ENCODE measurements at places on chromosomes 3 and 15. TPM values are rescaled to one million over a fixed set of nuclear protein-coding genes. Genes with fewer than 3 reads are reported as not detected.

ZSCAN29 gene
- total RNA-seq = 25.3 TPM

ENTPD3 gene
- total RNA-seq = not detected

SYNPR gene
- total RNA-seq = not detected

FANCD2OS gene
- total RNA-seq = not detected

ATR gene
- total RNA-seq = 38.3 TPM

ZNF774 gene
- 0.50 TPM for total RNA-seq

RPL32 gene
- 2,528 TPM for total RNA-seq

TTC21A gene
- 1.1 TPM for total RNA-seq

DNA sequence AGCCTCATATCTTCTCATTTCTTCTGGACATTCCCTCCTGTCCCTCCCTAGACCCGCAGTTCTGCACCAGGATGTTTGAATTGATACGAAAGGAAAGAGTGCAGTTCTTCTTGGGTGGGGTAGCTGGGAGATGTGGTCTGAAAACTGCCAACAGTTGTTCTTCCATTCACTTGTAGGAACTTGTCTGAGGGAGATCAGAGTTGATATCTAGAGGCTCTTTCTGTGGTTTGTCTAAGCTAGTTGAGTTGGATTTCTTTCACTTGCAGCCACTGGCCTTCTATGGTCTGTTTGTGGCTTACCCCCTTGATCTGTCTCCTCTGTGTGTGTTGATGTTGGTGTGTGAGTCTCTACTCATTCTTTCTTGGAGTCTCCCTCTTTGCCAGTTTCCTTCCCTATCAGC is 42.5 kb upstream of the PIK3CB start:
- no peaks in the 10 kb centered on the region for H3K36me3 ChIP-seq
- H3K27me3 ChIP-seq = no peaks in the 10 kb centered on the region
- no peaks in the 10 kb centered on the region for H3K4me1 ChIP-seq
- H3K4me3 ChIP-seq = no peak overlapping the region
- H3K27ac ChIP-seq = peak overlapping the region; percentile 78

DNA sequence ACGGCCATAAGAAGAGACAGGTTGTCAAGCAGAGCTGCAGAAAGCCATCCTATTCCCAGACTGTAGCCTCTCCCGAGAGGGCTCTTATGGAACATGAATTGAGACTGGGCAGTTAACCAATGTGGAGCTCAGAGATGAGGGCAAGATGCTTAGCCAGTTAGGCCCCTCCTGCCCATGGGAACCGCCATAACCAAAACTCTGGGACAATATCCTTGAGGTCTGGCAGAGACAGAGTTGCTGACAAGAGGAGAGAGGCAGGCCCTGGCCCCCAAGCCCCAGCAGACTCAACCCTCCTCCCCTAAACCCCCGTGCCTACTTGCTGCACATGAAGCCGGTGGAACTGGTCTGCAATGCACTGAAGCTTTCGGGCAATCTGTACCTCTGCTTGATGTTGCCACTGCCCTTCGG is 4.8 kb downstream of the BMF start:
- no peak overlapping the region for H3K4me3 ChIP-seq
- no peaks in the 10 kb centered on the region for H3K27me3 ChIP-seq
- H3K36me3 ChIP-seq = no peaks in the 10 kb centered on the region
- no peak overlapping the region for H3K27ac ChIP-seq
- DNase-seq = no peak

DNA sequence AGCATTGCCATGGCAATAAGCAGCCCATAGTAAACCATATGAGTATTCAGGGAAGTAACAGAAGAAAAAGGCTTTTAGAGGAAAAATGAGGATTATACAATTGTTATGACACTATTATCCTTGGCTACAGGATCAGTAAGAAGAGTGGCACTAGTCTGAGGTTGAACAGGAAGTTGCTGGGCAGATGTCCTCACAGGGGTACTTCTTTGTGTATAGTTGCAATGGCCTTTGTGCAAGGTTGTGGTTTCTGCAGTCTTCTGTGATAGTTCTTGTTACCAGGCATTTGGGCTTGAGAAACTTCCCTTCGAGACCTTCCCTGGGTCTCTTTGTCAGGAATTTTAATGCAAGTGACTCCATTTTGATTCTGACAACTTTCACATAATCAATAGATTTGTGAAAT is 100.6 kb upstream of the ATP11B start:
- no peak overlapping the region for H3K4me3 ChIP-seq
- no peak overlapping the region for H3K27ac ChIP-seq
- H3K4me1 ChIP-seq = no peaks in the 10 kb centered on the region
- no peak for DNase-seq
- no peaks in the 10 kb centered on the region for H3K36me3 ChIP-seq

DNA sequence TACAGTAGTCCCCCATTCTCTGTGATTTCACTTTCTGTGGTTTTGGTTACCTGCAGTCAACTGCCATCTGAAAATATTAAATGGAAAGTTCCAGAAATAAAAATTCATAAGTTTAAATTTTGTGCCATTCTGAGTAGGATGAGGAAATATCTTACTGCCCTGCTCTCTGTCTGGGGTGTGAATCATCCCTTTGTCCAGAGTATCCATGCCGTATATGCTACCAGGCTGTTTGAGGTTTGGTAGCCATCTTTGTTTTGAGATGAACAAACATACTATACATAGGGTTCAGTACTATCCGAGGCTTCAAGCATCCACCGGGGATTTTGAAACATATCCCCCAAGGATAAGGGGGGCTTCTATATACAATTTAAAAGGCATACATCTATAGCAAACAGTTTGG is 16.3 kb upstream of the FEM1B start:
- no peak for DNase-seq
- H3K27me3 ChIP-seq = peaks cover 8% of the 10 kb centered on the region
- H3K4me1 ChIP-seq = no peaks in the 10 kb centered on the region
- H3K36me3 ChIP-seq = no peaks in the 10 kb centered on the region

DNA sequence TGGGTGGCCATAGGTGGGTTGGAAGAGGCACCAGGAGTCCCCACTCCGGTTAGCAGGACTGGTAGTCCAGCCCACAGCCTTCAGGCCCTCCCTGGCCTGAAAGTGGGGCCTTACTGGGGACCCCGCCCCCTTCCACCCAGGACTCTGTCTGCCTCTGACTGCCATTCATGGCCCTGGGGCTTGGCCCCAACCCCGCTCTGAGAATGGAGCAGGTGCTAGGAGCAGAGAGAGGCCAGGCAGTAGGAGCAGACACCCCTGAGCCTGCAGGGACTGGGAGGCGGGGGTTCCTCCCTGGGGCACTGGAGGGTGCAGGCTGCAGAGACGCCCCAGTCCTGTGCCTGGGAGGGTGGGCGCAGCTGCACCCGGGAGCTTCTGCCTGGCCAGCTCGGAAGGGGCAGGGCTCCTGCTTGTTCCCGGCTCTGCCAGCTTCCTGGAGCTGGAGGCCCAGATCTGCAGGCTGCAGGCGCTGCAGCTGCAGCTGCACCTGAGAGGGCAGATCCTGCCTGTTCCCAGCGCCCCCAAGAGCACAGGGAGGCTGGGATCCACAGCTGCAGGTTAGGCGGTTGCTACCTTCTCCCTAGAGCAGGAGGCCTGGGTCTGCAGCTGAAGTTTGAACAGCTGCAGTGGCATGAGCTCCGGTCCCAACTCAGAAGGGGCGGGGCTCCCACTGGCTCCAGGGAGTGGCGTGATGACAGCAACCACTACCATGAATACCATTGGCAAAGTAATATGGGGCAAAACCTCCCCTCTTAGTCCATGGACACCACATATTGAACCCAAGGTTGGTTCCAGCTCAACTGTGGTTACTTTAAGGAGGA is 194.7 kb downstream of the SQOR start:
- H3K4me3 ChIP-seq = no peak overlapping the region
- H3K27ac ChIP-seq = no peak overlapping the region
- H3K36me3 ChIP-seq = no peaks in the 10 kb centered on the region
- no peaks in the 10 kb centered on the region for H3K4me1 ChIP-seq

DNA sequence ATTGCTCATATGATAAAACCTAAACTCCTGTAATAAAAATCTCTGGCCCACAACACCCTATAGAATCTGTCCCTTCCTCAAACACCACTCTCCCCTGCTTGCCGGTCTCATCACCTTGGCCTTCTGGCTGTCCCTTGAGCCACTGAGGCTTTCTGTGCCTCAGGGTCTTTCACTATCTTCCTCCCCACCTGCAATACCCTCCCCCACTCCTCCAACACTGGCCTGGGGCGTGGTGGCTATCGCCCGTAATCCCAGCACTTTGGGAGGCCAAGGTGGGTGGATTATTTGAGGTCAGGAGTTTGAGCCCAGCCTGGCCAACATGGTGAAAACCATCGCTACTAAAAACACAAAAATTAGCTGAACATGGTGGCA is 3.3 kb upstream of the CSK start:
- peaks cover 67% of the 10 kb centered on the region for H3K4me1 ChIP-seq
- DNase-seq = no peak
- no peak overlapping the region for H3K27ac ChIP-seq
- H3K36me3 ChIP-seq = no peaks in the 10 kb centered on the region
- no peak overlapping the region for H3K4me3 ChIP-seq

DNA sequence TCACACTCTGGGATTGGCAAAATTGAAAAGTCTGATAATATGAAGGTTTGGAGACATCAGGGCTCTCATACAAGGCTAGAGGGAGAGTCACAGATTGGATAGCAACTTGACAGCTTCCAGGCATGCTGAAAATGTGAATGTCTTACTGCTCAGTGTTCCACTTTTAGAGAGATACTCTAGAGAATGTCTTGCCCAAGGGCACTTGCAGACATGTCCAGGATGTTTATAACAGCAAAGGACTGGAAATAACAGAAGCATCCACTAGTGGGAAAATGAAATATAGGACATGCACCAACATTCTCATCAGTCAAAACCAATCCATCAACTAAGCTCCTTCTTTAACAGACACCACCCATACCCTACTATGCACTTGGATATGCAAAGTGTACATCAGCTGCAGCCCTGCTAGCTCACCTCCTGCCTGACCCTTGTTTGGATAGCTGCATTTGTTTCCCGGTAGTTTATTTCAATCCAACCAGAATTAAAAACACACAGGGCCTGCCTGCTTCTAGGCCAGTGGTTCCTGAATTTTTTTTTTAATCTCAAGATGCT is 101.6 kb upstream of the ARHGEF3 start:
- no peaks in the 10 kb centered on the region for H3K27me3 ChIP-seq
- no peak for DNase-seq
- no peak overlapping the region for H3K4me3 ChIP-seq
- no peaks in the 10 kb centered on the region for H3K36me3 ChIP-seq

All from CD8-positive, alpha-beta memory T cell (primary cell).